ENCODE measurements at places on chromosomes 12 and 14.

DNA sequence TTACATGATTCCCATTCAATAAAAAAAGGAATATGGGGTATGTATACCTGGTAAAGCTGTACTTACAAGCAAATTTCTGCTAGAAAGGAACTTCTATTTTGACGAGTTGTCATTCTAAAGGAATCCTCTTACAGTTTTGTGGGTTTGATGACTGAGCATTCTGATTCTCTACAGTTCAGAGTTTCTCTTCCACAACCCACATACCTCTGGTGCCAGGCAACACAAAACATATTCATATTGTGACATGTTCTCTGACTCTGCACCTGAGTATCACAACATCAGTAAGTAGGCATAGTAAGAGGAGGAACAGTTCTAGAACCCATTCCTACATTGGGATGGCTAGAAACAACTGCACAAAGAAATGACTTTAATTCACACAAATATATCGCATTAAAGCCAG, 636.6 kb downstream of the MED13L start:
- no peak for DNase-seq

DNA sequence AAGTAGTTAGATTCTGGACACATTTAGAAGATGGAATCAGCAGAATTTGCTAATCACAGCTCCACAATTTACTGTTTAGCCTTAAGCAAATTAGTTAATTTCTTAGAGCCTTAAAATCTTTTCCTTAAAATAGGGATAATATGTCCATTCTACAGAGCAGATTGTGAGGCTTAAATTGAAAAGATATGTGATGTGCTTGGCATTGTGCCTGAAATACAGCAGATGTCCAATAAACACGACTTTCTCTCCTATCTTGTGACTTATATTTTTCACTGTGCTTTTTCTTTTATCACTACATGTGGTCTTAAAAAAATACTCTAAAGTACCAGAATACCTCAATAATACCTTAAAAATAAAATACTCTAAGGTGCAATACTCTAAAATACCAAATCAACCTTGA, 30.6 kb downstream of the CCER1 start:
- DNase-seq: no peak

- DNase-seq: no peak
Observed at GRCh38 chr12:127613056-127613455, 653.9 kb upstream of the TMEM132C start.

GRCh38 chr12:9049520-9050133, 60.3 kb downstream of the KLRG1 start:
- DNase-seq: peak; percentile 42

- no peak for DNase-seq
Observed at GRCh38 chr12:67354966-67355365, 85.8 kb downstream of the CAND1 start.

DNA sequence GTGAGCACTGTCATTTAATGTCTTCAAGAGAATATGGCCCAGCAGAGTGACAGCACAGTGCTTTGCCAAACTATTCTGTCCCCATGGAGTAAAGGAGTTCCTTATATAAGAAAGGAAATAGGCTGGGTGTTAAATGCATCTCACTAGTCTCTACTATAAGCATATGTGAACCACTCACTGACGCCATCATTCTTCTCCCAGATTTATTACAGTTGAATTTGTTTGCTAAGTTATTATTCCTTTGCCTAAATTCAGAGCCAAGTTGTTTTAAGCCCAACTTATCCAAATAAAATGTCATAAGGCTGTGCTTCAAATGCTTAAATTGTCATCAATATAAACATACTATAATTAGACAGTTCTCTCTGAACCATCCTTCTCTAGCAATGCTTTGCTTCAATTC, 151.6 kb downstream of the KCNA5 start:
- no peak for DNase-seq

DNA sequence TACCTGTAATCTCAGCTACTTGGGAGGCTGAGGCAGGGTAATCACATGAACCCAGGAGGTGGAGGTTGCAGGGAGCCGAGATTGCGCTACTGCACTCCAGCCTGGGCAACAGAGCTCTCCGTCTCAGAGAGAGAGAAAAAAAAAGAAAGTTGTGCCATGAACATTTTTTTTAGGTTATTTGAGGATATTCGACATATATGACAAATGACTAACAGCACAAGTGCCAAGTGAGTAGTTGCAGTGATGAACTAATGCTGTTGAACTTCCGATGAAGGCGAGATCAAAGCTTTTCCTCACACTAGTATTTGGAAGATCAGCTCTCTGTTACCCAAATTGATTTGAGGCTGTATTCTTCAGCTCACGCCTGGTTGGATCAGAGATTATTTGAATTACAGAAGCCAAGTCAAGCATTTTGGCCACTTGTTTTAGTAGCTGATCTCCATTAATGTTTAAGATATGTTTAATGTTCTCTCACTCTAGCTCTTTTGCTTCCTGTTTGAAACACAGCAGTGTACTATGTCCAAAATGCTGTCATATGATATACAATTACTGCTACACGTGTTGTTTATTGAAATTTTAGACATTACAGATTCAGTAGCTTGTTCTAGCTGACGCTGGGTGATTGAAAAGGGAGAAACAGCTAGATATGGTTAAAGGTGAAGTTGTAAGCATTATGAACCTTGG, 43.4 kb downstream of the WDR20 start:
- DNase-seq: no peak

All from Jurkat, Clone E6-1 (cell line).